ENCODE measurements at places on chromosomes 6 and 20.

GRCh38 chr20:59204165-59204894 lies 40.7 kb downstream of the ZNF831 start:
- peaks cover 5% of the 10 kb centered on the region for H3K27me3 ChIP-seq
- DNase-seq: no peak
- peaks cover 5% of the 10 kb centered on the region for H3K4me1 ChIP-seq
- no peak overlapping the region for H3K4me3 ChIP-seq
- no peaks in the 10 kb centered on the region for H3K36me3 ChIP-seq

DNA sequence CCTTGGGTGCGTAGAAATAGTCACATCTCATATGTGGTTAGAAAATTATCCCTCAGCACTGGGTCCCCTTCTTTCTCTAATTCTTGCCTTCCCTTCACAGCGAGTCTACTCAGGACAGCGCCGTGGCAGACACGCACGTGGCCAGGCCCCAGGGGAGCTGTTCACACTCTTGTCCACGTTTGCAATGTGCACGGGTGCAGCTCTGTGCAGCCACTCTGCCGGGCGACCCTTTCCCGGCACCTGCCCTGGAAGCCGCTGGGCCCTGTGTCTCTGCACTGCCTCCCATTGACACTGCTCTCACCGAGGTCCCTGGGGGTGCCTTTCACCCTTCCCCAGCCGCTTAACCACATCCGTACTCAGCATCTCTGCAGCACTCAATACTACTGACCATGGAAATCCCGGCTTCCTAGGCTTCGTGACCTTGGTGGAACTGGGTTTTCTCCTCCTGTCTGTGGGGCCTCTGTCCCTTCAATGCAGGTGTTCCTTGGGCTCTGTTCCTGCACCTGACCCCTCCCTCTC lies 104.9 kb downstream of the DACT2 start:
- H3K36me3 ChIP-seq: no peaks in the 10 kb centered on the region
- no peaks in the 10 kb centered on the region for H3K27me3 ChIP-seq
- H3K4me1 ChIP-seq: no peaks in the 10 kb centered on the region
- no peak for DNase-seq
- no peak overlapping the region for H3K4me3 ChIP-seq
- H3K27ac ChIP-seq: no peak overlapping the region

GRCh38 chr6:81838031-81838430 lies 85.5 kb upstream of the TENT5A start:
- no peaks in the 10 kb centered on the region for H3K36me3 ChIP-seq
- no peak overlapping the region for H3K4me3 ChIP-seq
- no peaks in the 10 kb centered on the region for H3K27me3 ChIP-seq
- no peaks in the 10 kb centered on the region for H3K4me1 ChIP-seq

GRCh38 chr20:39762716-39763115 lies 800.6 kb downstream of the DHX35 start:
- H3K4me3 ChIP-seq: no peak overlapping the region
- H3K27ac ChIP-seq: no peak overlapping the region
- no peak for DNase-seq
- H3K27me3 ChIP-seq: no peaks in the 10 kb centered on the region
- H3K4me1 ChIP-seq: no peaks in the 10 kb centered on the region
- no peaks in the 10 kb centered on the region for H3K36me3 ChIP-seq

DNA sequence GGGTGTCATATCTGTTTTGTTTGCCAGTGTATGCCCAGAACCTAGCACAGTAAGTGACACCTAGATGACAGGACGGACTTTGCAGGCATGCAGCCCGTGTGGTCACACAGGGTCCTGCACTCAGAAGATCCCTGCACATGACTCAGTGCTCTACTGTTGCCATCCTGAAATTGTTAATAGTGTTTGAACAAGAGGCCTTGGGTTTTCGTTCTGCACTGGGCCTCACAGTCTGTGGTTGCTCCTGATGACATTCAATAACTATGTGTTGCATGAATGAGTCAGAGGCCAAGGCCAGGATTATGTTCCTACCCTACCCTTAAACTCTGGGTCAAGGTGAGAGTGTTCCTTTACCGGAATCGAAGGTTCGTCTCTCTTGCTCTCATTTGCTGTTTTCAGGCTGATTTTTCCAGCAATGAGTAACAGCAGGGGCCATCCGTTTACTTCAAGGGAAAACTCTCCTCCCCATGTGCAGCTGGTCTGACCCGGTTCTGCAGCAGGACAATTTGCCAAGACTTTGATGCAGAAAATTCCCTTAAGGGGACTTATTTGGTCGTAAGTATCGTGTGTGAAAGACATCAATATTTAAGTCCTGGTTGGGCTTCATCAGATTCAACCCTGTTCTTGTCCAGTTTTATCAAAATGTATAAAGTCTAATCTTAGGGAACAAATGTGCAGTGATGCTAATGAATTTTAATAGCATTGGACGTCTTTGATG lies 13.0 kb upstream of the PFDN4 start:
- H3K27me3 ChIP-seq: no peaks in the 10 kb centered on the region
- H3K27ac ChIP-seq: no peak overlapping the region
- H3K4me1 ChIP-seq: no peaks in the 10 kb centered on the region
- no peak overlapping the region for H3K4me3 ChIP-seq
- no peaks in the 10 kb centered on the region for H3K36me3 ChIP-seq

- H3K27ac ChIP-seq: no peak overlapping the region
- no peak for DNase-seq
- no peaks in the 10 kb centered on the region for H3K27me3 ChIP-seq
These were observed 24.5 kb downstream of the TSPYL4 start for GRCh38 chr6:116229287-116229913.

DNA sequence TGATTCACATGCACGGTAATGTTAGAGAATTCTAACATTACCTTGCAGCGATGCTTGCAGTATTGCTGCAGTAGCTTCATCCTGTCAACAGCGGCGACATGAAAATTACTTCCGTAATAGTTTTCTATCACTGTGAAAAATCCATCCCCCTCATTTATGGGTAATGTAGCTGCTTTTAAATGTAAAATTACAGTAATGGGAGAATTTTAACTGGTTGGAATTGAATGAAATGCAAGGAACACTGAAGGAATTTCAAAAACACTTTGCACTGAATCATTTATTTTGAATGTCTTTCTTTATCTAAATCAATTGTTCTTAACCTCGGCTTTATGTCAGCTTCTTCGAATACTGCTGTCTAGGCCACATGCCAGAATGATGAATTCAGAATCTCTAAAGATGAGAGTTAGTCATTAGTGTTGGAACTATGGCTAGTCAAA lies 102.4 kb upstream of the HIVEP1 start:
- H3K27me3 ChIP-seq: no peaks in the 10 kb centered on the region
- H3K27ac ChIP-seq: no peak overlapping the region
- H3K4me3 ChIP-seq: no peak overlapping the region
- no peaks in the 10 kb centered on the region for H3K36me3 ChIP-seq
- DNase-seq: no peak

DNA sequence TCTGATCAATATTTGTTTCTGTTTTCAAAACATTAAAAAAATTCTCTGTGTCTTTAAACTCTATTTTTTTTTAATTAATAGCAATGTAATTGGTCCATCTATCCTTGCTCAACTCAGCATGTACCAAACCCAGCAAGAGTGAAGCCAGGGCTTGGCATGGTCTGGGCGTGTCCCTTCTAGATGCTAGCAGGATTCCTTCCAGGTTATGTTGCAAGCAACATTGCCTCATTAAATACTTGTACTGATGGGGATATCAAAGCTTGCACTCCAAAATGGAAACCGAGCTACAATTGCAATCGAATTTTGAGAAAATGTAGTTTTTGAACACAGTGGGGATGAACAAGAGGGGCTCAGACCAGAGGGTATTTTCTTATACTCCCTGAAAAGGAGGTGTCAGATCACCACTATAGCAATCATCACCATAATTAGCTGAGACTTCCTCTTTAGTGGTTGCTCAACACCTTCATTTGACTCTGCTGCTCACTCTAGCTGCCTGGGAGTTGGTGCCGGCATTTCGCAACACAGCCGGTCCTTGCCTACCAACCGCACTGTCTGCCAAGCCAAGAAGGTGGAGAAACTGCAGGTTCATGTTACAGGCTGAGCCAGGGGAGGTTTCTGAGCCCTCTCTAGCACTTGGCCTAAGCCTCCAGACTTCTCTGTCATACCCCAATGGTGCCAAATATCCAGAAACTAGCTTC lies 67.8 kb upstream of the RALGAPA2 start:
- no peaks in the 10 kb centered on the region for H3K36me3 ChIP-seq
- H3K27ac ChIP-seq: peak overlapping the region; percentile 70
- H3K27me3 ChIP-seq: no peaks in the 10 kb centered on the region
- H3K4me1 ChIP-seq: peaks cover 29% of the 10 kb centered on the region

DNA sequence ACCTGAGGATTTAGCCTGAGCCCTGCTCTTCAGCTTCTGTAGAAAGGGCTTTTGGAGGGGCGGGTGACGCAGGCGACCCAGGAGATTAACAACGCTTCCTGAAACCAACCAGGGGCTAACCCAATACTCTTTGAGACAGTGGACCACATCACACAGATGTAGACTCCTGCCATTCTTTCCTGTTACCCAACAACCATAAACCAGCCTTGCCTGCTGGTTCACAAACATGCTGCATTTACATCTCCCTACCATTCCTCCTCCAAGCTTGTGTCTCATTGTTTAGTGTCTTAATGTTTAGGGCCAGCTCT lies 28.3 kb downstream of the PPP1R16B start:
- H3K4me3 ChIP-seq: no peak overlapping the region
- peaks cover 16% of the 10 kb centered on the region for H3K4me1 ChIP-seq
- H3K27me3 ChIP-seq: no peaks in the 10 kb centered on the region
- no peaks in the 10 kb centered on the region for H3K36me3 ChIP-seq

GRCh38 chr20:22711971-22712755 lies 127.8 kb upstream of the FOXA2 start:
- no peak overlapping the region for H3K27ac ChIP-seq
- no peak overlapping the region for H3K4me3 ChIP-seq
- H3K4me1 ChIP-seq: peaks cover 10% of the 10 kb centered on the region
- no peak for DNase-seq
- no peaks in the 10 kb centered on the region for H3K36me3 ChIP-seq

DNA sequence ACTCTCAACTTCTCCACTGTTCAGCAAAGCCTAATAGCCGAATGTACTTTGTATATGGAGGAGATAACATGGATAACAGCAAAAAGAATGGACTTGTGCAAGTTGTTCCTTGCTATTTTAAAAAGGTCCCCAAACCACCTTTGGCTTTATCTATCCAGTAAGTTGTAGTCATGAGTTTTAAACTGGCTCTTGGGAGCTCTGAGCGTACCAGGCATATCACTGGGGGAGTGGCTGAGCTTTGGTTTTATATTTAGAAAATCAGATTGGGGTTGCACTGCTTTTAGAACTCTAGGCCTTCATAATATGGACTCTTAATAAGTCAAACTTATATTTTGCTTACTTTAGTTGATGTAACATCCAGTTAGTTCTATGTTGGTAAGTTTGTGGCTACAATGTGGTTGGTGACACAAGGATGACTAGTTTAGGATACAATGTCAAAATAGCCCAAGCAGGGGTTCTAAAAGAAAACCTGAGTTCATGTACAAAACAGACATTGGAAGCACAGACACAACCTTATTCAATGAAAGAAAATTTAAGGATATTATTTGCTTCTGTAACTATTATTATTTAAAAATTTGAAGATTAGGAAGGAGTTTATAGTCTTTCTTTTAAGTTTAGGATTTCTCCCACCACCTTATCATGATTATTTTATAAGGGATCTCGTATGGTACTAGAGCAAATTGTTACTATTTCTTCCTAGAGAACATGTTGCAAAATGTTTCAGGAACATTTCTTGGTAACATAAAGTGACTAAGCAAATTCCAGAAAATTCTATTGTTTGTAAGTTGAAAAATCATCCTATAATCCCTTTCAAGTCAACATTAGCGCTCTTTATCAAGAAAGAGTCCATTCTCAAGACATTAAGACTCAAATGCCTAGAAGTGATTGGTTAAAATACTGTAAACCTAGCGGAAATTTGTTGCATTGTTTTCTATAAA lies 165.8 kb upstream of the SUPT3H start:
- H3K4me1 ChIP-seq: no peaks in the 10 kb centered on the region
- H3K4me3 ChIP-seq: no peak overlapping the region
- H3K27me3 ChIP-seq: no peaks in the 10 kb centered on the region
- no peak for DNase-seq
- no peak overlapping the region for H3K27ac ChIP-seq

DNA sequence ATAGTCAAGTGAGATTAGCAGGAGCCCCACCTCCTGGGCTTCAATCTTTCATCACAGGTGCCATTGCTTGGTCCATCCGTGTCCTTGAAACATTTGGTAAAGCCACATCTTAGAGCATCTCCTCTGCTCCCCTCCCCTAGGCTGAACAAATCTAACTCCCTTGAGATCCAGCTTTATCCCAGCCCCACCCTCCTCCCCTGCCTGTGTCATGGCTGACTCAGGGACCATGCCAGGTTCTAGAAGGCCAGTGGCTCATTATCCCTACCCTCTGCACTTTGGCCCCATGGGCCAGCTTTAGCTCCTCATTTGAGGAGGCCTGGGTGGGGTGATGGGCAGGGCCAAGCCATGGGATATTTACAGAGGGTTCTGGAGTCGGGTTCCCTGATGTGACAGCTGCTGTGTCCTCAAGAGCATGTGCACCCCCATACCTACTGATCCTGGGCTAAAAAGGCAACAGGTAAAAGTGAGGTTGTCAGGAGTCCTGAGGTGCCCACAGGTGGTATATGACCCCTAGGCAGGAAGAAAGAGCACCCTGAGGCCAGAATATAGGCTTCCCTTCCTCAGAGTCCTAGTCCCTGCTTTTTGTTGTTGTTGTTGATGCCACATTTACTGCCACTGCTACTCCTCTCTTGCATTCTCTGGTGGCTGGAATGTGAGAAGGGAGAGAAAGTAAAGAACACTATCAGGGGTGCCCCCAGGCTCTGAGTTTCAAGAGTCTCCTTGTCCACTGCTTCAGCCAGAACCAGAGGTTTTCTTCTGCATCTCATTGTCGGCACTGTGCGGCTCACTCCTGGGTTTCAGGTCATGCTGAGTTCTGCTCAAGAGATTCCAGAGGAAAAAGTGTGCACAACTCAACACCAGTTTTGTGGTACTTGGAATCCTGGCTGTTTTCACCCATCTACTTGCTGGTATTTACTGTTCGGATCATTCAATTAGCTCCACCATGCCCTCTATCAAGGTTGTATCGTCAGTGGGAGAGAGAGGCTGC lies 228.4 kb downstream of the LRFN2 start:
- no peaks in the 10 kb centered on the region for H3K27me3 ChIP-seq
- H3K36me3 ChIP-seq: no peaks in the 10 kb centered on the region
- no peaks in the 10 kb centered on the region for H3K4me1 ChIP-seq
- H3K4me3 ChIP-seq: no peak overlapping the region

DNA sequence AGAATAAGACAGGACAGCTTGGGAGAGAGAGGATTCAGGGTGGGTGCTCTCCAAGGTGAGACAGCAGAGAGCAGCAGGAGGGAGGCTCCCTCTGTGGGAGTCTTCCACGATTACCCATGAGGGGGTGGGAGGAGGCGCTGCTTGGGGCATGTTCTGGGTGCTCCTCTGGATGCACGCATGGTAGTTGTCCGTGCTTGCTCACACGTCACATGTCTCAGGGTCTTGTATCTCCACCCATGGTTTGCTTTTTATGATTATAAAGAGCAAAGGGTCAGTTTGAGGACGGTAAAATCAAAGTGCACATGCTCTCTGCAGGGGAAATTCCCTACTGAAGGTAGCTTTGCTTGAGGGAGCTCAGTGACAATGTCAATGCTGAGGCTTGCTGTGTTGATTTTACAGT lies 338.4 kb downstream of the THBS2 start:
- H3K36me3 ChIP-seq: no peaks in the 10 kb centered on the region
- no peaks in the 10 kb centered on the region for H3K27me3 ChIP-seq
- H3K4me1 ChIP-seq: no peaks in the 10 kb centered on the region
- no peak overlapping the region for H3K4me3 ChIP-seq

- peak overlapping the region; percentile 80 for H3K4me3 ChIP-seq
- peaks cover 33% of the 10 kb centered on the region for H3K4me1 ChIP-seq
- no peaks in the 10 kb centered on the region for H3K27me3 ChIP-seq
- peaks cover 27% of the 10 kb centered on the region for H3K36me3 ChIP-seq
- no peak for DNase-seq
These were observed 1.0 kb upstream of the YTHDF1 start for GRCh38 chr20:63216849-63217471.
